ENCODE measurements at places on chromosomes 3 and 15.

DNA sequence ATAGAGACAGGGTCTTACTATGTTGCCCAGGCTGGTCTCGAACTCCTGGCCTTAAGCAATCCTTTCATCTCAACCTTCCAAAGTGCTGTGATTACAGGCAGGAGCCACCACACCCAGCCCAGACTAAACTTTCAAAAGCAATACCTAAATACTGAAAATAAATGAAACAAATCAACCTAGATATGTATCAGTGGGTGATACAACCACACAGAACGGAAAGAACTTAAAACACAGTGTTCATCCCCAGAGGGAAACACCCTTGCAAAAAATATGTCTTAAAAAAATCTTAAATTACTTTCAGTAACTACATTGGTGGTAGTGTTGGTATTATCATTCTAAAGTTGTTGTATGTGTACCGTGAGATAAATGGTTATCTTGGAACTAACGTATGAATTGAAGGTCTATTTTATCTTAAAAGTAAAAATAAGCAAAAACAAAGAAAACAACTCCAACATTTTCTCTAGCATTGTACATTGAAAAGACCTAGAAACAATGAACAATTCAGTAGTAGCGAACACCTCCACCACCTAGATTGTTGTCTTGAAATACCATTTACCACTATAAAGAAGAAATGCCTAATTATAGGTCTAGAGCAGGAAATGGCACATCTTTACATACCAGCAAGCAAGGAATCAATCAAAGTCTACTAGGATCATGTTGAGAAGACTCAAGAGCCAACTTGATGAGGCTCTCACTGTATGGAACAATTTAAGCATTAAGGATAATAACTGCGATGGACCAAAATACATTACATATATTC is 24.7 kb downstream of the SLTM start:
- no peak for DNase-seq

DNA sequence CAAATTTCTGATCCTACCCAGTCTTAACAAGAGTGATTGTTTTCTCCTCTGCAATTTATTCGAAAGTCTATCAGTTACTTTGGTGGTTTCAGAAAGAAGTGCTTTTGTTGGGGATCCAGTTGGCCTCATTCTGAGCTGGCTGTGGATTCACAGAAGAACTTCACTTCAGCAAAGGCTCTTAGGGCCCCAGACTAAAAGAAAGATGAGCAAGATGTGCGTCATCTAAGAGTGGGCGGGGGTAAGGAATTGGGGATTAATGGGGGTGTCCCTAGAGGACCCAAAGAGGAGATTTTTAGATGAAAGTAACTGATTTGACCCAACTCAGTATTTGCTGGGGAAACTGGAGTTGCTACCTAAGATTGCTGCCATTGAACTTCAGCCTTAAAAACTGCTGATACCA is 63.9 kb upstream of the TSEN2 start:
- DNase-seq, result peak; percentile 37

GRCh38 chr3:53123510-53123909 is 6.7 kb downstream of the RFT1 start:
- DNase-seq, result no peak

GRCh38 chr3:133820129-133820528 is 14.5 kb downstream of the SRPRB start:
- no peak for DNase-seq

DNA sequence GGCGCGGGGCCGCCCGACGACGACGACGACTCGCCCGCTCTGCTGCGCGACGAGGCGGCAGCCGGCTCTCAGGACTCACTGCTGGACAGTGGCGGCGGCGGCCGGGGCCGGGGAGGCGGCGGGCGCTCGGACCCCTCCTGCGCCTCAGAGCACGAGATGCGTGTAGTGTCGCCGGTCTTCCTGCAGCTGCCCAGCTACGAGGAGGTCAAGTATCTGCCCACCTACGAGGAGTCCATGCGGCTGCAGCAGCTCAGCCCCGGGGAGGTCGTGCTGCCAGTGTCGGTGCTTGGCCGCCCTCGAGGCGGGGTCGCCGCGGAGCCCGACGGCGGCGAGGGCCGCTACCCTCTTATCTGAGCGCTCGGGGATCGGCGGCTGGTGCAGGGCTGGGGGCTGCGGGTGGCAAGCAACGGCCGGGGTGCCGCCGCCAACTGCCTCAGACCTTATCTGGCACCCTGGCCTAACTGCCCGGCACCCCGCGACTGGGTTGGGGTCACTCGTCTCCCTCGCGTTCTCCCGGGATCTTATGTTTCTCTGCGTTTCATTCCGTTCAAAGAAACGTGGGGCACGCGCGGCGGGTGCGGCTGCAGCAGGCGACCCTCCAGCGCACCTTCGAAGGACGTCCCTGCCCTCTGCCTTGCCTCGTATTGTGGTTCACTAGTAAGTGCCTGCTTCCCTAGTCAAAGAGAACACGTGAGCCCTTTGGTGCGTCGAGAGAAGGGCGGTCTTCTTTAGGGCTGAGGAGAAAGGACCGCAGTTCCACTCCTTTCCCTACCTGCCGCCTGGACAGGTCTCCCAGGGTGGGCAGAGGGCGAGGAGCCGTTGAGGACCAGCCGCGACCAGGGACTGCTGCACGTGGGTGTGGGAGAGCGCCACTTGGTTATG is 1.0 kb downstream of the C3orf80 start:
- DNase-seq, result no peak

DNA sequence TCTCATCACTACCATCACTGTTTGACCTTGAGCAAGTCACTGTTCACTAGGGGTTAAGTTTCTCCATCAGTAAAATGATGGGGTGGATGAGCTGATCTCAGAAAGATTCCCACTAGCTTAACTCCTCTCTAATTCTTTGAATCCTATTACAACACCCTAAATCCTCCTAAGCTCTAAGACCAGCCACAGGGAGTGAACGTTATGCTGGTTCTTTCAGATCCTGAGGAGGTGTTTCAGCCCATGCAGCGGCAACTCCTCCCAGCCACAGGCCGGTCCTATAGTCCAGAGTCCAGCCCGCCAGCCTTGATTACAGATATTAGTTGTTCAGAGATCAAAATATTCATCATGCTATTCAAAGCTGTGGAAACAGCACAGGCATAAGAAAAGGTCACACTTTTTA is 15.1 kb downstream of the MB21D2 start:
- no peak for DNase-seq

GRCh38 chr3:15653321-15653720 is 51.8 kb downstream of the BTD start:
- DNase-seq, result no peak

GRCh38 chr3:125611908-125612307 is 16.6 kb upstream of the OSBPL11 start:
- DNase-seq, result no peak

GRCh38 chr3:31213869-31214486 is 318.7 kb upstream of the STT3B start:
- DNase-seq, result no peak

DNA sequence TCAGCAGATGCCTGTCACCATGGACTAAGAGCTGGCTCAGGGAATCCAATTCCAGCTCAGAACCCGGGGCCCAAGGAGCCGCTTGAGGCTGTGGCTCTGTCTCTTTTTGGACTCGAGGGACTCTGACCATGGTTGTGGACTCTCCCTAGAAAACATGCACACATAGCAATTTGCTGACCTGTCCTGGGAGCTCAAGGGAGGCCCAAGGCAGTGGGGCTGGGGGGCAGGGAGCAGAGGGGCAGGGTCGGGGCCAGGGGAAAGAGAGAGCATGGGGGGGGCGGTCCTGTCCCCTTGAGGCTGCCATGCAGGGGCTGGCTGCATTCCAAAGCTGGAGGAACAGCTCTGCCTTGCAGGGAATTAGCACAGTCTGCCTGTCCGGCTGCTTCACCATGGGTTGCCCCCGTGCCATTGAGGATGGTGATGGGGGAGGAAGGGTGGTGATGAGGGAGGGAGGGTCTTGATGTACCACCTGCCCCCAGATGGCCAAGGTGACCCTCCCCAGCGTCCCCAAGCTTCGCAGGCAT is 190.1 kb downstream of the GOLGA6L6 start:
- no peak for DNase-seq

DNA sequence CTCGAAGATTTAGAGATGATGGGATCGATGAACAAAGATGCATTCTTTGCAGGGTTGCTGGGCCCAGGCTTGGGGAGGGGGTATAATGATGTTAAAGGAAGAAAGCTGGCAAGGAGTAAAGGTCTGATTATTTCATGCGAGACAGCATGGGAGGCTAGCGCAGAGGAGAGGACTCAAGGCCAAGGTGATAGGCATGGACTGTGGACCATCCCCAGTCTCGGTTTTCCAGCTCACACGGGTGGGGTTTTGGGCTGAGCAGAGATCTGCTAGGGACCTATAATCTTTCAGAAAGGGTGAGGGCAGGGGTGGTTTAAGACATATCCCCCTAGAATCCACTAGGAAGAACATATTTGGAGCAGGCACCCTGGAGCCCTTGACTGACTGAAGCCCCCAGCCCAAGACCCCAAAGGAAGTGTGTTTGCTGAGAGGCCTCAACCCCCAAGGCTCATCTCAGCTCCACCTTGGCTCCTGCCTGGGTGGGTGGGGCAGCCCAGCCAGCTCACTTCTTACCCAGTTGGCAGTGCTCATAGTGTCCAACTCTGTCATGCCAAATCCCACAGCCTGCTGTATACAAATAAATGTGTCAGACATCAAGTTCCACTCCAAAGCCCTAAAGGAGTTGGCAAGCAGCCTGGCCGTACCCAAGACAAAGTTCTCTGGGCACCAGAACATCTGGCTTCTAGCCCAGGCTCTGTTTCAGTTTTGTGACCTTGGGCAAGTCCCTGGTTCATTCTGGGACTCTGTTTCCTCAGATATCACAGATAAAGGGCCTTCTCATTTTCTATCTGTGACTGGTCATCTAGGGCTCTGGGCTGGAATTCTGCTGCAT is 17.9 kb downstream of the ACSBG1 start:
- DNase-seq, result no peak

DNA sequence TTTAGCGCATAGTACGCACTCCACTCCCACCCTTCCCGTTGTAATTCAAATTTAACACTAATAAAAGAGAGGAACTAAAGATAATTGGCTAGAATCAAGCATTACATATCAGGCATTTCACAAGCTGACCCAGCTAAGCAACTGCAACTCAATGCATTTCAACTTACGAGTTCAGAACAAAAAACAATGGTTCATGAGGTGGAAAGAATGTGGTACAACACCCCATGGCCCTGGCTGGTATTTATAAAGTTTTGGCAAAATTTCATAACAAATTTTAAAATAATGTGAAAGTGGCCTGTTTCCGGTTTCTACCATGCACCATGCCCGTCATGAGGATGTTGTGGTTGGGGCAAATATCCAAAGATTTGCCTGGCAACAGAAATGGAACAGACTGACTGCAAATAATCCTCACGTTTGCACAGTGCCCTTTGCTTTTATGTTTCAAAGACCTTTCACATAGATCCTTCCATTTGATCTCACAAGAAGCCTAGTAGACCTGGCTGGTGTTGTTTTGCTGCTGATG is 455.3 kb upstream of the NR2F2 start:
- no peak for DNase-seq

- no peak for DNase-seq
Measured at GRCh38 chr3:137172728-137173127, 214.9 kb downstream of the IL20RB start.

DNA sequence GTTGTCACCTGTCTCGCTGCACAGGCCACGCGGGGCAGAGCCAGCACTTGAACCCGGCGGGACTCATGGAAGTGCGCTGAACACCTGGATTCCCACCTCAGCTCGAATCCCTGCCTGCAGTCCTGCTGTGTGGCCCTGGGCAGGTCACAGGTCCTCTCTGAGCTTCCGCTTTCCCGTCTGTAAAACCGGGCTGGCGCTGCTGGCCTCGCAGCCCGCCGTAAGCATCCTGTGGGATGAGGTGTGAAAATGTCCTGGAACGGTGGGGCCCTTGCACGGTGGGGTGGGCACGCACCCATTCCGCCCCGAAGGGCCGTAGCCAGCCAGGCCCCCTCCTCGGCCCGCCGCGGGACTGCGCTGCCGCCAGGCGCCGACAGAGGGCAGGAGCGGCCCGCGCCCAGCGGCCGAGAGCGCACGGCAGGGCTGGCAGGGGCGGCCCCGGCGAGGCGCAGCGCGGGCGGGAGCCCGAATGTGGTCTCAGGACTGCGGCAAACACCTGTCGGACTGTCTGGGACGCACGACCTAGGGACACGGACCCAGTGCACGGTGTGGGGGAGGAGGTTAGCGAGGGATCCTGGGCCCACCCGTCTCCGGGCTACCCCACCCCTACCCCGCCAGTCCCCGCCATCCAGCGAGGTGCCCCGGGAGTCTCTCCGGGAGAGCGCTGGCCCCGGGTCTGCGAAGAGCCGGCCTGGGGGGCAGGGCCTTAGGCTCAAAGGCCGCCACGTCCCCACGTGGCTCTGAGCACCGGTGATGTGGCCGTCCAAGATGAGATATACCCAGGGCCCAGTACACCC is 40.4 kb downstream of the DNAJB8 start:
- peak; percentile 44 for DNase-seq

GRCh38 chr15:36831125-36831903 is 251.9 kb downstream of the CDIN1 start:
- no peak for DNase-seq

DNA sequence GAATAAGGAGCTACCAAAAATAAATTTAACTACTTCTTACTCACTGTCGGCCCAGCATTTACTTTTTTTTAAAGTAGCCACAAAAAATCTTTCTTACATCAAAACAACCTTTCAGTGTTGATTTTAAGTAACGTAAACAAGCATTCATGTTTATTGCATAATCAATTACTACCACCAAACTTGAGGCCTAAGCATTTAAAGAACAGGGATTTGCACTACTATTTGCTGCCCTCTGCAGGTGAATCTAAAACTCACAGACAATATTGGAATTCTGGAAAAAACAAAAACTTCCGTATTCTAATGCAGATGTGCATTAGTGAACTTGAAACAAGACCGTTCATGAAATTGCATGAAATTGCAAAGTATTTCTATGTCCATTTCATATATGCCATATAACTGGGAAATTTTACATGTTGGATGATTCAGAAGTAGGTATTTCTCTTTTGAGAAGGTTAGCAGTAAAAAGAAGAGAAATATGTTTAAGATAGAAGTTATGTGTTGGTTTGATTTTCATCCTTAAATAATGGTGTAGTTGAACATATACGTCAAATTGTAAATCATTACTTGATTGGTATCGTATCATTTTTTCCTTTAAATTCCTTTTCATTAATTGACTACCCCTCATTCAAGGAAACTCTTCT is 55.6 kb downstream of the CGGBP1 start:
- DNase-seq, result no peak

DNA sequence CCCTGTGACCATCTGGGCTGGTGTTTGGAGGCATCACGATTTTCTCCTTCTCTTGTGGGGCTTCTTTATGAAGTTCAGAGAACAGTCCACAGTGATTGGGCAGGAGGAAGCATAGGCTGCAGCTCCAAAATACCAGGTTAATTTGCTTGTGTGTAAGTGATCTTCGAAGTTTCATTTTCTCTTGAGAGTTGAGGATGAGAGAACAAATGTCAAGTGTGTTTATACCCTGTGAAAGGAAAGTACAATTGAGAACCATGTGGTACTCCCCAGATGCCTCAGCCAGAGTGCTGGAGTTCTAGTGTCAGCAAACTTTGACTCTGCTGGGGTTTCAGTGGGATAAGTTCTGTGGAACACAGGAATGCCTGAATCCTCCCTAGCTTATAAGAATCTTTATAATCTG is 357.1 kb upstream of the CFAP20DC start:
- DNase-seq, result no peak

All from activated T-cell treated with anti-CD3 and anti-CD28 coated beads for 24 hours (primary cell).